A549 treated with Hydrocortisone at 1 μM for 4 hours (cell line): ENCODE measurements at places on chromosomes 13 and 19. TPM values are rescaled to one million over a fixed set of nuclear protein-coding genes. Genes with fewer than 3 reads are reported as not detected.

Gene FGF22
- total RNA-seq = 0.37 to 0.75 TPM (median 0.55 TPM) in 5 replicates

Gene TTC9B
- 0.16 to 0.79 TPM (median 0.45 TPM) in 5 replicates for total RNA-seq

Gene NTN5
- total RNA-seq = 0.12 to 0.20 TPM (median 0.16 TPM) in 5 replicates

Gene KLK12
- total RNA-seq = not detected in 5 replicates

Gene ZNF564
- 1.3 to 2.8 TPM (median 1.8 TPM) in 5 replicates for total RNA-seq

Gene TGFBR3L
- 1.0 to 2.4 TPM (median 1.6 TPM) in 5 replicates for total RNA-seq

Gene RGL3
- total RNA-seq = 0.92 to 1.8 TPM (median 1.3 TPM) in 5 replicates

Gene SIGLEC6
- not detected in 5 replicates for total RNA-seq

Gene MRPL57
- total RNA-seq = 17.4 to 25.6 TPM (median 24.4 TPM) in 5 replicates
